ENCODE measurements at places on chromosomes 16 and 17.

- no peak for DNase-seq
Measured at GRCh38 chr16:47886631-47887415, 269.0 kb downstream of the ABCC12 start.

DNA sequence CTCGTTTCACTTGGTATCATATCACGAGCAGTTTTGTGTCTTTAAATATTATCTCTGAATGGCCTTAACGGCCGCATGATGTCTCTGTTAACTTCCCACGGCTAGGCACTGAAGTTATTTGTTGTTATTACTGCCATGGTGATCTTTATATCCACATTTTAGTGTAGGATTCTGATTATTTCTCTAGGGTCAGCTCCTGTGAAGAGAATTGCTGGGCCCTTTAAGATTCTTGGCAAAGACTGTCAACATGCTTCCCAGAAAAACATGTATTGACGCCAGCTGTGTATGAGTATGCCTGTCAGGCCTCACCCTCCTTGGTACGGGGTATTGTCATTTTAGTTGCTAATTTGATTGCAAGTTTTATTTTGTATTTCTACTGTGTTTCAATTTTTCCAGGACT, 263.5 kb downstream of the SNX29 start:
- no peak for DNase-seq

DNA sequence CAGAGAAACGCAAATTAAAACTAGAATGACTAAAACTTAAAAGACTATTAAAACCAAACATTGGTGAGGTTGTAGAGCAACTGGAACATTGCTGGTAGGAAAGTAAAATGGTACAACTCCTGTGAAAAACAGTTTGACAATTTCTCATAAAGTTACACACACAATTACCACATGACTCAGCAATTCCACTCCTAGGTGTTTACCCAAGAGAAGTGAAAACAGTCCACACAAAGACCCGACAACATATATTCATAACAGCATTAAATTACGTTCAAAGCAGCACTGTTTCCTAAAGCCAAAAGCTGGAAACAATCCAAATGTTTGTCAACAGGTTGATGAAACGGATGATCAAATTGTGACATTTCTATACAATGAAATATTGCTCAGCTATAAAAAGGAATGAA, 26.5 kb upstream of the ALOX12 start:
- DNase-seq = no peak

DNA sequence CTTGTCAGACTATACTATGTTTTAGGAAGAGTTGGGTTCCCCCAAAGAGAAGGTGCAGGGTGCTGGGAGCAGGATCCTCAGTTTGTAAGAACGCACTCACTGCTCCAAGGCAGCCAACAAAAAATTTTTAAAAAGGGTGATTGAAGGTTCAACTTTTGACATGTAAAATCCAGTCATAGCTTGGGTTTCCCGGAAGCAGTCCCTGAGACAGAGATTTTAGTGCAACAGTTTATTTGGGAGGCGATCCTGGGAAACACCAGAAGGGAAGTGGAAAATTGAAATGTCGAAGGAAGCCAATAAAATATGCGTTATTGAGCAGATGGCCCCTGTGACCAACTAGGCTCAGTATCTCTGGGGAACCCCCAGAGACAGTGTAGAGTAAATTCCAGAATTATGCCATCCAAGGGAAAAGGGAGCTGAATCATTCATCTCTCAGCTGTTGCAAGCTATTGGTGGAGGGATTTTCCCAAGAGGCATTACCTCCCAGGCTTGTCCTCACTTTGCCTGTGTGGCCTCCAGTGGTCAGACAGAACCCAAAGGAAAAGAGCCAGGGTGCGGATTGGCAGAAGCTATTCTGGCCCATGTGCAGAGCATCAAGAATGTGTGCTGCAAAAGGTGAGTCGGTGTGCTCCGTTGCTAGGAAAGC, 72.9 kb downstream of the HS3ST3B1 start:
- DNase-seq = no peak

- DNase-seq = no peak
Measured at GRCh38 chr17:81302861-81303333, 7.8 kb upstream of the SLC38A10 start.

DNA sequence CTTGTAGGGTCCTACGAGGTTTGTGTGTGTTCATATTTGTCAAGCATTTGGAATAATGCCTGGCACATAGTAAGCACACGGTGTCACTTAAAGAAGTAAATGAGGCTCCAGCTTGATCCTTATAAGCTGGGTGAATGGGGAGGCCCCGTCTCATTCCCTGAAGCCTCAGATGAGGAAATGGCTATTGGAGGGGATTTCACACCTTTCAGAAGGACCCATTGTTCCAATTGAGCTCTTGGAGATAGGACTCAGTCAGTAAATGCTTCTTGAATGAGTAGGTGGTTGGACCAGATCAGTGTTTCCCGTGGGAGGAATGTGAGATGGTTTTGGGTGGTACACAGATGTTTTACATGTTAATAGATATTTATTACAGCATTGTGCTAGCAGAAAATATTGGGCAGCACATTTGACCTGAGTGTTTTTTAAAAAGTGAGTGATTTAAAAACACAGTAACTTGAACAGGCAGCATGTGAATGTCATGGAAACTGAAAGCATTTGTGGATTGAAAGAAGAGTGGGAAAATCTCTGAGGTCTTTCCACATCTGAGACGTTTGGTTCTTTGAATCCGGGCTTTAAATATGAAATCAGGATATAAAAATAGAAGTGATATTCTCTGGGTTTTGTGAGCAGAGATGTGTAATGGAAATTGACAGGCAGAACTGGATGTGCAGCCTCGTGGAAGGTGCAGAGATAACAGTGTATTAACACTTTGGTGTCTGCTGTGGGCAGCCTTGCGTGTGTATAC, 36.4 kb upstream of the ARHGAP17 start:
- DNase-seq = no peak

DNA sequence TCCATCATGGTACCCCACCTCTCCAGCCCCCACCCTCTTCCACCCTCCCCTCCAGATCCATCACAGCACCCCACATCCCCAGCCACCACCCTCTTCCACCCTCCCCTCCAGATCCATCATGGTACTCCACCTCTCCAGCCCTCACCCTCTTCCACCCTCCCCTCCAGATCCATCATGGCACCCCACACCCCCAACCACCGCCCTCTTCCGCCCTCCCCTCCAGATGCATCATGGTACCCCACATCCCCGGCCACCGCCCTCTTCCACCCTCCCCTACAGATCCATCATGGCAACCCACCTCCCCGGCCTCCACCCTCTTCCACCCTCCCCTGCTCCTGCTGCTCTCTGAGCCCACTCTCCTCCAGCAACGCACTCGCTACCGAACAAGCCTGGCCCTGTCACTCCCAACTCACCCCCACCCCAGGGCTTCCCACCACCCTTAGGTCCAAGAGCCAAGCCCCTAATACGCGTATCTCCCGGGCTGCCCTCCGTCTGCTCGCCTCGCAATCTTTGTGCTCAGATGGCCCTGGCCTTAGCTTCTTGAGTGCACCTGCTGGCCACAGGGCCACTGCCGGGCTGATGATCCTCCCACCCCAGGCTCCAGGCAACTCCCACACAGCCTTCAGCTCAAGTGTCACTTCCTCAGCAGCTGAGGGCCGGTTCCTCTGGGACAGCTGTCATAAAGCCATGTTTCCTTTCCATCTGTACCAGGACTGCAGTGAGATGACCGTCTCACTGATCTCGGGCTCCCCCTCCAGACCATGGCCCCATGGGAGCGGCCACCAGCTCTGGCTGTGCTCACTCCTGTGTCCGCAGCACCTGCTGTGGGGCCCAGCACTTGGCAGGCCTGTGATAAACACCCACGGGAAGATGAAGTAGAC, 25.5 kb downstream of the KDM8 start:
- no peak for DNase-seq

- no peak for DNase-seq
Measured at GRCh38 chr17:33550261-33550660, 257.2 kb upstream of the ASIC2 start.

DNA sequence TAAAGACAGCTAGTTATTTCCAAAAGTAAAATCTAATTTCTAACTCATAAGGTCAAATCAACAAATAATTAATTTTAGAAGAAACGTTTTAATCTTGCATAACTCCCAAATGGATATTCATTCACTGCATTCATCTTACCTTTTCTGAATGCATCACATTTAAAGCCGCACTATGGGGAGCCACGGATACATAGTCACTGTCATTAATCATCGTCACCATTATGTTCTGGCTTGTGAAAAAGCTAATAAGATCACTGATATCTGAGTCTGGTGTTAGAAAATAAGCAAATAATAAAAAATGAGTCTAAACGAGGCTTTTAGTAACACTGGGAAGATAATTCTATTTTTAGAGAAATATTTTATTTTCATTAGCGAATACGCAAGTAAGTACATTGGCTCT, 42.4 kb upstream of the ABCA10 start:
- DNase-seq = no peak

- DNase-seq = no peak
Measured at GRCh38 chr17:68941761-68942160, 13.4 kb downstream of the ABCA8 start.

GRCh38 chr16:48300391-48300856, 53.1 kb upstream of the ABCC11 start:
- DNase-seq = no peak

DNA sequence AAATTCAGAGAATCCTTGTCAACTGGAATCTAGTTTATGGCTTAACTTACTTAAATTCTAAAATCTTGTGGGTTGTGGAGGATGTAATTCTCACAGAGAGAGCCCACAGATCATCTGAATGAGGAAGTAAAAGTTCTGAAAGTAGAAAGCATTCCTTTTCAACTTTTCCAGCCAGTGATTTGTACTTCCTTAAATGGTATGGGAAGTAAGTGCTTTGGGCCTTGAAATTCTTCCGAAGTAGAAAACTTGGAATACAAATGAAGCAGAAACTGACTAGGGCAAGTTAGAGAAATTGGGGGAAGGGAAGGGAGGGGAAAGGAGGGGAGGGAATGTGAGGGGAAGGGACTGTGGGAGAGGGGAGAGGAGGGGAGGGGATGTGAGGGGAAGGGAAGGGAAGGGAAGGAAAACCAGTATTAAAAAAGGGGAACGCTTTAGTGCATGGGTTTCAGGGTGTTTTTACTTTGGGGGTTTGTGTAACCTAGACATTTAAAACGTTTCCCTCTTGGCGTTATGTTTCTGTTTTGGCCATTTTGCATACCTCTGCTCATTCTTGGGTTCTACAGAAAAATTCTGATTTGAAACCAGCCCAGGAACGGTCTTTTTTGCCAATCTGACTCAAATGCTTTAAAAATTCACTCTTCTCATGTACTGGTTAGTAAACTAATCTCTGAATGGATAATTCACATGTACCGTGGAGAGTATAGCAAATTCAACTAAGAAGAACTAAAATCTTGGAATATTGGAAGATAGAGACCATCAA, 15.5 kb upstream of the SNTB2 start:
- no peak for DNase-seq

DNA sequence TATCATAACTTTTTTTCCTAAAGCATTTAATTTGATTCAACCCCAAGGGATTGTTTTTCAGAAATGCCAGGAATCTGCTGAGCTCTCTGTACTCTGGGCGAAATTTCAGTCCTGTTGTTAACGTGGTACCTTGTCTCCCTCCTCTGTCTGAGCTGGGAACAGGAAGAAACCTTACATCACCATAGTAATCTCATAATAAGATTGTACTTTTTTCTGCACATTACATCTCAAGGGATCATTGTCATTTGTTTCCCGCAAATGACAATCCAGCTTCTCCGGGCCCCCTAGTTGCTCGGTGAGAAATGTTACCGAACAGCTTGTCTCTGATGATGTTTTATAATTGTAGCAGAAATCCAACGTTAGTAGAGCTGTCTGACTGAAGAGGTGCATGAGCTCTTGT, 152.7 kb upstream of the ERCC4 start:
- DNase-seq = no peak

Measured in CD4-positive, alpha-beta T cell treated with Interleukin-10 for 1 hour (primary cell).